ENCODE measurements at places on chromosomes 4 and X.

- no peak for DNase-seq
Measured at GRCh38 chr4:184649971-184650855, 675 bp downstream of the PRIMPOL start.

GRCh38 chr4:15479913-15480185 lies 10.2 kb downstream of the CC2D2A start:
- DNase-seq: peak; percentile 78

DNA sequence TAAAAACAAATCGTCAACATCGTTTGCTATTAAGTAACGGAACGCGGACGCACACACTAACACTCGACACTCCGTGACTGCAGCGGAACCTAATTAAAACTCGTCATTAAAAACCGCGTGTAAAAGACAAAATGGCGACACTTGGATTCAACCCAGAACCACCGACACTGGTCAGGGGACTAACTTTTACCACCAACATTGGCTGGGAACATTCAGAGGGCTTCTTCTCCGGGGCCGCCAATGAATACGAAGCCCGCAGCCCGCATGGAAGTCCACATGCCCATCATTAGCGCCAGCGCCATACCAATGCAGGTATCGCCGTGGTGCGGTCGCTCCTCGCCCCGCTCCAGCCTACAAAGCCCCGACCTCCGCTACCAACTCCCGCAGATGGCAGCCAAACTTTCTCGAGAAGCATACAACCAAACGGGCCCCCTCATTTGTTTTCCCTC lies 498 bp downstream of the RBMX start:
- DNase-seq: no peak

GRCh38 chrX:13741695-13742094 lies 7.1 kb downstream of the OFD1 start:
- no peak for DNase-seq

DNA sequence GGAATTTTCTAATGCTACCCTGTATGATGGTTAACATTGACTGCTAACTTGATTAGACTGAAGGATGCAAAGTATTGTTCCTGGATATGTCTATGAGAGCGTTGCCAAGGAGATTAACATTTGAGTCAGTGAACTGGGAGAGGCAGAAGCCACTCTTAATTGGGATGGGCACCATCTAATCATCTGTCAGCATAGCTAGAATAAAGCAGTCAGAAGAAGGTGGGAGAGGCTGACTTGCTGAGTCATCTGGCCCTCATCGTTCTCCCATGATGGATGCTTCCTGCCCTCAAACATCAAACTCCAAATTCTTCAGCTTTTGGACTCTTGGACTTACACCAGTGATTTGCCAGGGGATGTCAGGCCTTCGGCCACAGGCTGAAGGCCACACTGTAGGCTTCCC lies 878.5 kb downstream of the PCDH7 start:
- DNase-seq: no peak

GRCh38 chrX:65751519-65751918 lies 84.1 kb downstream of the MSN start:
- no peak for DNase-seq

DNA sequence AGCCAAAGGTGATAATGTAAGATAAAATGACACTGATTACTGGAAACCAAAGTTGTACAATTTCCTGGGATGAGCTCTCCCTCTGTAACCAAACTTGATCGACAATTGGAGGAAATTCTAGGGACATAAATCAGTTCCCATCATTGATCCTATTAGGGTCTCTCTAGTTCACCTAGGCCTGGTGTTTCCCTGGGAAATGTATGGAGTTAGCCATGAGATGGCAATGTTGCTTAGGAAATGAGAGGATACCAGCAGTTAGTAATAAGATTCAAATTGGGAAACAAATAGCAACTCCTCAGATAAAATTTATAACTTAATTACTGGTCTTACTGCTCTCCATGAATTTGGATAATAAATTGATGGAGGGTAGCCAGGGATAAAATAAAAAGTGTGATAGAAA lies 52.2 kb downstream of the SPATA18 start:
- no peak for DNase-seq

GRCh38 chr4:74624351-74625151 lies 169.8 kb downstream of the BTC start:
- DNase-seq: peak; percentile 71

DNA sequence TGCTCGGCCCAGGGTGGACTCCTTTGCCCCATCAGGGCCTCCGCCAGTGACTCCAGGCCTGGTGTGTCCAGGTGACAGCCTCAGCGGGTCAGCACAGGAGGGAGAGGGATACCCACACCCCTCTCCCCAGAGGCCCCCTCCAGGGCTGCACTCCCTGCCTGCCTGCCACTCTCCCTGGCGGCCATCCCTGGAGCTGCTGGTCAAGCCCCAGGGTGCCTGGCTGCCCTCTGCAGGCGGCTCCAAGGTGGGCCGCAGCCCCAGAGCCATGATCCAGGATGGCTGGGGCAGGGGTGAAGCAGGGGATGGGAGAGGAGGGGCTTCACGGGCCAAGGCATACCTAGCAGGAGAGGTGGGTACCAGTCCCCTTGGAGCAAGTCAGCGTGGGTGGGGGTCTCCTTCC lies 3.8 kb downstream of the FGFRL1 start:
- no peak for DNase-seq

GRCh38 chr4:38365748-38366310 lies 298.2 kb upstream of the KLF3 start:
- DNase-seq: no peak

DNA sequence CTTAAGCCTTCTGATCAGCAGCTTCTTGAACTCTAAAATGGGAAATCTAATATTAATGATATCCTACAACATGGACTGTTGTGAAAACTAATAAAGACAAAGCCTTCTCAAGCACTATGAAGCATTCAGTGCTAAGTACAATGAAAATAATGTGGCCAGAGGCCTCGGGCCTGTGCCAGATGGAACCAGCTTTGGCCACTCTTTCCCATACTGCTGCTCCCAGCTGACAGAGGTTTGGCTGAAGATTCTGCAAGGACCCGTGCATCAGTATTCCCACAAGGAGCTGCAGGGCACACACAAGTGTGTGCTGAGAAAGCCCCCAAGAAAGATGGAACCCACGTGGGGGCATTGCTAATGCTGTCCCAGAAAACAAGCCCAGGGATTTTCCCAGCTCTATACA lies 60.5 kb upstream of the RPL34 start:
- DNase-seq: no peak

DNA sequence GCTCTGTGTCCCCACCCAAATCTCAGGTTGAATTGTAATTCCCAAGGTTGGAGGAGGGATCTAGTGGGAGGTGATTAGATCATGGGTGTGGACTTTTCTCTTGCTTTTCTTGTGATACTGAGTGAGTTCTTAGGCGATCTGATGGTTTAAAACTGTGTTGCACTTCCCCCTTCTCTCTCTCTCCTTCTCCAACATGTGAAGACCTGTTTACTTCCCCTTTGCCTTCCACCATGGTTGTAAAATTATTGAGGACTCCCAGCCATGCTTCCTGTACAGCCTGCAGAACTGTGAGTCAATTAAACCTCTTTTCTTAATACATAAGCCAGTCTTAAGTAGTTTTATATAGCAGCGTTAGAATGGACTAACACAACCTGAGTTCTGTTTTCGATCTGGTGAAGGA lies 738.2 kb downstream of the ARAP2 start:
- DNase-seq: no peak

Measured in brain microvascular endothelial cell (primary cell).